ENCODE measurements at places on chromosomes 6 and 20.

DNA sequence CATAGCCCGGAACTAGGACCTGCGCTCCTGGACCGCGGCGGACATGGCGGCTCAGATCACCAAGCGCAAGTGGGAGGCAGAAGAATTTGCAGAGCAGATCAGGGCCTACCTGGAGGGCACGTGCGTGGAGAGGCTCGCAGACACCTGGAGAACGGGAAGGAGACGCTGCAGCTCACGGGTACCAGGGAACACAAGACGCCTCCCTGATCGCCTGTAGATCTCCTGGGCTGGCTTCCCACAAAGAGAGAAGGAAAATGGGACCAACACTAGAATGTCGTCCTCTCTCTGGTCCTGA lies 15.1 kb upstream of the HLA-A start:
- no peak for DNase-seq

DNA sequence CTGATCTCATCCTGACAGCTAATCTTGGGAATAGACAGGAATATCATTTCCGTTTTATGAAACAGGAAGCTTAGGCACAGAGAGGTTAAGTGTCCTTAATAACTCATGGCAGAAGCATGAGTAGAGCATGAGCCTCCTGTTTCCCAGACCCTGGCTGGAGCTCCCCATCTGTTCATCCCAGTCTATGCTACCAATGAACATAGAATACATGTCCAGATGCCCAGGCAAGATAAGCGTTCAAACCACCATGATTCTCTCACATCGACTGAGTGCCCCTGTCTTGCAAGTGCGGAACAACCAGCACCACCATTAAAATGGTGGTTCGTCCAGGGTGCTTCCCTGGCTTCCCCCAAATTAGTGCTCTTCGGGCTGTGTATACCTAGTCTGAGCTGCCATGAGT lies 217.1 kb downstream of the FARS2 start:
- no peak for DNase-seq

- DNase-seq, result no peak
These were observed 771.7 kb upstream of the EYS start for GRCh38 chr6:66478705-66479104.

DNA sequence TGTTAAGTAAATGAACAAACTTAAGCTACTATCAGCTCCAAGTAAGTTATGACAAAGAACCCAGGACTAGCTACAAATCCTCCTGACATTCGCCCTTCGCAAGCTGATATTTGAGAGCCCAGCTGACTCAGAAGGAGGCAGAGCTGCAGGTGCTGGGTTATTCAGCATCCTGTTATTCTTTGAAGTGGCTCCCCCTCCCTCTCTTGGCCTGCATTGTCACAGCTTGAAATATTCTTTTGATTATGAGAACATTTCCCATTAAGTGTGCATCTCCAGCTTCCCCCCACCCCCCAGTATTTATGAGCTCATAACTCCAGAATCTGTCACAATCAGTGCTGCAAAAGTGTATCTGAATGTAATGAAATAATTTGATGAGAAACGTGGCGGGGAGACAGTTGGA lies 78.8 kb upstream of the RALY start:
- DNase-seq, result no peak

GRCh38 chr6:129853996-129854711 lies 7.0 kb downstream of the TMEM244 start:
- DNase-seq, result no peak

GRCh38 chr6:145551164-145551563 lies 184.2 kb downstream of the EPM2A start:
- no peak for DNase-seq

DNA sequence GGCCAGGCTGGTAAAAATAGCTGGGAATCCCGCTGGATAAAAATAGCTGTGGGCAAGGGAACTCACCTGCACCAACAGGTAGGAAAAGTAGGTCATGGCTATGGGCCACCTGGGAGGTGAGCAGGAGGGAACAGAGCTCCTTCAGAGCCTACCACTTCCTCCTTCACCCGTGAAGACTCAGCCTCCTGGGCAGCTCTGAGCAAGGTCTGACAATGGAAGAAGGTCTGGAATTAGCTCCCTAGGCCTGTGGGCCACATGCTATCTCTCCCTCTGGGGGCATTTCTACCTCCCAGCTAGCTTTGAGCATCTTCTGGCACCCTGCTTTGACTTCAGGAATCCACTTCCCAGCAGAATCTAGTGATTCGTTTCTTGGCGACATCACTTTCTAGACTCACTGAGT lies 153.9 kb downstream of the MRPL14 start:
- DNase-seq, result no peak

- no peak for DNase-seq
These were observed 19.5 kb upstream of the ASXL1 start for GRCh38 chr20:32338665-32339064.

DNA sequence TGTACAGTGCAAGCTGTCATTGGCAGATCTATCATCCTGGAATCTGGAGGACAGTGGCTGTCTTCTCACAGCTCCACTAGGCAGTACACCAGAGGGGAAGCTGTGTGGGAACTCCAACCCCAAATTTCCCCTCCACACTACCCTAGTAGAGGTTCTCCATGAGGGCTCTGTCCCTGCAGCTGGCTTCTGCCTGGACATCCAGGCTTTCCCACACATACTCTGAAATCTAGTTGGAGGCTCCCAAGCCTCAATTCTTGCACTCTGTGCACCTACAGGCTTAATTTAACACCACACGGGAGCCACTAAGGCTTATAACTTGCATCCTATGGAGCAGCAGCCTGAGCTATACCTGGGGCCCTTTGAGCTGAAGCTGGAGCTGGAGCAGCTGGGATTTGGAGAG lies 43.0 kb upstream of the TRIM39 start:
- DNase-seq, result no peak

DNA sequence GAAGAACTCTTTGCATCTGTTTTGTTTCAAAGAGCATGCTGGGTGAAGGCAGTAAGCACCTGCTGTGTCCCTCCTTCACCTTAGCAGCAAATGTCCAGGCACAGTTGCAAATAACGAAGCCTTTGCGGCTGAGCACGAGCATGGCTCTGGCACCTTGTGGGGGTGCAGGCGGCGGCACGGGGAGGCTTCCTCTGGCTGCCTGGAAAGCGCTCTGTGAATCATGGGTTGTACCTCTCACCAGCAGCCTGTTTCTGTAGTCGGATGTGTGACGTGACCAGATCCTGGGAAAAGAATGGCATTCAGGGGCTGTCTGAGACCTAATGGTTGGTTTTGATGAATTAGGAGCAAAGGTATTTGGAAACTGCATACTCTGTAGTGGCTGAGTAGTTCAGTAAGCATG lies 144.8 kb downstream of the DTNBP1 start:
- DNase-seq, result no peak

DNA sequence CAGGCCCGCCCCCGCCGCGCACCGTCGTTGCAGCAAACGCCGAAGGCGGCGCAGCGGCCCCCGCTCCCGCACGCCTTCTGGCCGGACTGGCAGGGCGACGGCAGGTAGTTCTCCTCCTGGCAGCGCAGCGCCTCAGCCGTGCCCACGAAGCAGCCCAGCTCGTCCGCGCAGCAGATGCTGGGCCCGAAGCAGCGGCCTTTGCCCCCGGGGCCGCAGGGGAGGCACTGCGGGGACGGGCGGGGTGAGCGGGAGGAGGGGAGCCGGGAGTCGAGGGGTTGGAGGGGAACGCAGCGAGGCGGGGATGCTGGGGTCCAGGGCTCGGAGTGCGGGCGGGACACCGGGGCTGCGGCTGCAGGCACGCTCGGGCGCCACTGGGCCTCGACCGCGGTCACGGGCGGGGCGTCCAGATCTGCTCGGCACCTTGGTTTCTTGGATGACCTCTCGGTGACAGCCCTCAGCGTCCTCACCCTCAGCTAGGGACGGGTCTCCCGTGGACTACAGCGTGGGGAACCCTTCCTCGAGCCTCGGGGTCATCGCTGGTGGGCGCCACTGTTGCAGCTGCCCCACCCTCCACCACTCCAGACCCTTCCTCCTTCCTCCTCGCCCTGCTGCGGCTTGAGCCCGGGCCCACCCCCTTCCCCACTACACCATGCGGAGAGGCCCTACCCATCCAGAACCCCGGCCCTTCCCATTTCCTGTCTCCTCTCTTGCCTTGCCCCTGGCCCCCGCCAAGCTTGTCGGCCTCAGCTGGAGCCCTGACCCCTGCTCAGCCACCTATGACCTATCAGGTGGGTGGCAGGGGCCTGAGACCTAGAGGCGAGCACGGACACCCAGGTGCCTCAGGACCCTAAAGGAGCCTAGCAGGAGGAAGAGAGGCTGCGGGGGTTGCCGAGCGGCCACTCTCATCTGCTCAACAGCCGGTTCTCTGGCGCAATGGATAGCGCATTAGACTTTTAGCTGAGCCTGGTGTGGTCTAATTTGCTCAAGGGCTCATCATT lies 1.3 kb downstream of the AVP start:
- DNase-seq, result no peak

DNA sequence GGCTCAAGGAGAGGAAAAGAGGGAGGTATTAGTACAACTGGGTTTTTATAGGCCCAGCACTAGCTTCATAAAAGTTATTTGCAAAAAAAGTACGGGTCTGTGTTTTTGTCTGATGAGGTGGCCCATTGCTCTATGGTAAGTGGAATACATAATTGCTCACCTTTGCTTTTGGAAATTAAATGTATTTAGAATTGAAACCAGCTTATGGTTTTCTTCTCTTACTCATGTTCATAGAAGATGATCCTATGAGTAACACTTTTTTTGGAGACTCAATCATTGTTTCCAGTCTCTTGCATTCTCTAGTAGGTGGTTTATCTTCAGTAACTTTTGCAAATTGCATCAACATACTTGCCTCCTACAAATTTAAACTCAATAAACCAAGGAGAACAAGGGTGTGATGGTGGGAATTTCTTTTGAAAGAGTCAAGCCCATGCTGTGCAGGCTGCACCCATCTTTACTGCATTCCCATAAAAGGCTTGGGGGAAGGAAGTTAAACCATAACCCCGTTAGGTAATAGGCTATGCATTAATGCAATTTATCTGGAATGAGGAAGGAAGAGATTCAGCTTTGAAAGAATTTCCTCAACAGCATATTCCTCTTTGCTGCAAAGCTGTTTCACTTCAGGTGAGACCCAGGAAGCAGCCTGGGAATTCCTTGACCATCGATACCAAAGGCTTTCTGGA lies 48.5 kb upstream of the EDN1 start:
- DNase-seq, result no peak

DNA sequence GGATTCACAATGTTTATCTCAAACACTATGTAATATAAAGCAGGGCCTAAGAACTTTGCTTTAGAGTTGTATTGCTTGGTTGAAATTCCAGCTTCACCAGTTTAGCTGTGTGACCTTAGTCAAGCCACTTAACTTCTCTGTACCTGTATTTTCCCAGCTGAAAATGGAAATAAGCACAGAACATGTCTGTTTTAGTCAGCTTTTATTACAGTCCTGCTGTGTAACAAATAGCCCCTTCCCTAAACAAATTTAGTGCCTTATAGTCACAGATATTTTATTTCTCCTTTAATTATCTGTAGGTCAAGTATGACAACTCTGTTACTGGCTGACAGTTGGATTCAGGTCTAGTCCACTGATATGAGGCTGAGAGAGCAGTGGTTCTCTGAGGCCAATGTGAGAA lies 56.0 kb upstream of the JAG1 start:
- DNase-seq, result no peak

DNA sequence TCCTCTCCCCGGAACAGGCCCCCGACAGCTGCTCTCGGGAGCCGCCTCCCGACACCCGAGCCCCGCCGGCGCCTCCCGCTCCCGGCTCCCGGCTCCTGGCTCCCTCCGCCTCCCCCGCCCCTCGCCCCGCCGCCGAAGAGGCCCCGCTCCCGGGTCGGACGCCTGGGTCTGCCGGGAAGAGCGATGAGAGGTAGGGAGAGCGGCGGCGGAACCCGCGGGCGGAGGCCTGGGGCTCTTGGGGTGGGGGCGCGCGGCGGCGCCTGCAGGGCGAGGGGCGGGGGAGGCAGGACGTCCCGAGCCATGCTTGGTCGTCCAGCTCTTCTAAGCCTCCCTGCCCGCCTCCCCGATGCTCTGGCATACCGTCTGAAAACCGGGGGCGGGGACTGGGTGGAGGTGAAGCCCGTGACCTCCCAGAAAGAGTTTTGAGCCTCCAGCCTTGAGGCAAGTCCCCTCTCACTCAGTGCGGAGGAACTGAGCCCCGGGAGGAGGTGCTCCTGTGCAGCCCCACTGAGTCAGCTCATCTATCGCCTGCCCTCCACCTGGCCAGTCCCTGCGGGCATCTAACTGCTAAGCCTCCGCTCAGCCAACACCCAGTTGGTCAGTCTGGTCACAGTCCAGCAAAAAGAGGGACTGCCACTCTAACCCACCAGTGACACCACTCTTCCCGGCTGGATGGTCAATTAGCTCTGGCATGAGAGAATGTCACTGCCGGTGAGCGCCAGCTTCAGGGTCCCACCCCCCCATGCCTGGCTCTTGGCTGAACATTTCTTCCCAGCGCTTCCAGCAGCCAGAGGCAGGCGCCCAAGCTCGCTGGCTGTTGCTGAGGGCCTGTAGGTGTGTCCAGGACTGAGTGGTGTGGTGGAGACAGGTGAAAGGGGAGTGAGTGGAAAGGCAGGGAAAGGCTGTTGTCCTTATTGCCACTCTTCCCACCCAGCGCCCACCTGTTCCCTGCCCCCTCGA lies 482 bp downstream of the DDR1 start:
- no peak for DNase-seq

DNA sequence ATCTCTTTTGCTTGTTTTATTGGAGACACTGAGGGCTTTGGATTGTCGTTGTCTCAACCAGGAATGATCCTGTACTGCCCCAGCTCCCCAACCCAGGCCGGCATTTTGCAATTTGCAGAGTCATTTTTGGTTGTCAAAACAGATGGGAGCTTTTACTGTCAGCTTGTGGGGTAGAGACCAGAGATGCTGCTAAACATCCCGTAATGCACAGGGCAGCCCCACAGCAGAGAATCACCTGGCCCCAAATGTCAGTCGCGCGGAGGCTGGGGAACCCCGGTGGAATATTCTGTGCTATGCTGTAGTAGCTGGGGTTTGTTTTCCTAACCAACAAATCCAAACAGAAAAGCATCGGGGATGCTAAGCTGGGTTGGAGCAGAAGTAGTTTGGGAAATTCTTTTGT lies 99.7 kb downstream of the TSHZ2 start:
- no peak for DNase-seq

DNA sequence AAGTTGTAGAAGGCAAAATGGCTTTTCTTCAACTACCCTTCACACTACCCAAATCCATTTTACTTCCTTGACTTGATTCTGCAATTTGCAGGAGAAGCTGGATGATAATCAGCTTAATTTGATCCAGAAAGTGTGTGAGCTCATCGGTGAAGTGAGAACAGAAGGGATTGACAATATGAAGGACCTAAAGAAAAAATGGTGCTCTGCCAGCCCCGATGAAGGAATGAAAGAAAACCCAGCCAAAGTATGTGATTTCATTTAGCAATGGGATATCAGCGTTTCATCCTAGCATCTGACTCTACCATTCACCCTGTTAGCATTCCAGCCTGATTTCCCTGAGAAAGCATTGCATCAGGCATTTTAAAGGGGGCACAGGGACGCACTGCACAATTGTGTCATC lies 41.5 kb downstream of the CD164 start:
- no peak for DNase-seq

- DNase-seq, result no peak
These were observed 346 bp upstream of the SLC44A4 start for GRCh38 chr6:31879143-31879542.
